ENCODE measurements at places on chromosomes 1 and 21.
A peak's percentile ranks its signal among the peaks of the same experiment; 100 is the strongest.

DNA sequence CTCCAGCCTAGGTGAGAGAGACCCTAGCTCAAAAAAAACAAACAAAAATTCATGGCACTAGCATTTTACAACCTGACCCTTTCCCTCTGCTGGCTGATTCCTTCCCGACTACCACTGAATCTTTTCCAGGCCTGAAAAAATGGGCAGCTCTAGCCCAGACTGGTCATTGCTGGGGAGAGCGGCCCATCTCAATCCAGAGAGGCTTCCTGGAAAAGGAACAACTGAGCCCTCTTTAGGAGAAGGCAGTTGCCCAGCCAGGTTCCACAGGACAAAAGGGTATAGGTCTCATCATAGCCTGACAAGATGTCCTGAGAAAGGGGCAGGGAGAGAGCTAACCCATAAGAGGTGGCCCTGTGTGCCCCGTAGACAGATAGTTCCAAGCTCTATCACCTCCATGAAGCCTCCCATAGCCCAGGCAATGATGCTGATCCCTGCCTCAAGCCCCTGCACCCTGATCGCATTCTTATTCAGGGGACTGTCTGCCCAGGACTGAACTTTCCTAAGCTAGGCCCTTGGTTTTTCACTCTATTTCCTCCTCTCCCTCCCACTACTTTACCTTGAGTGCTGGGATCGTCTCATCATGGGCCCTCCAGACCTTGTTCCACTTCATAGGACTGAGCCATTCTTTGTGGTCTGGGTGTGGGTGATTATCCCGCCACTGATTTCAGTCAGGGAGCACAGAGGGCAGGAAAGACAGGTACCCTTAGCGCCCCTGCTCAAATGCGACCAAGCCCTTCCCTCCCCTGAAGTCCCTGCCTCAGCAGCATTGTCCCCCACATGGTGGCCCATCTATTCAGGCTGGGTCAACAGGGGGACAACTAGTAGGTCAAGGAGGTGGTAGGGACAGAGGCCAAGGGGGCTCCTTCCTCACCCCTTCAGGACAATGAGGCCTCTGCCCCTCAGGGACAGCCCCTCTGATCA lies 18.2 kb downstream of the RHBG start:
- no peak for DNase-seq

DNA sequence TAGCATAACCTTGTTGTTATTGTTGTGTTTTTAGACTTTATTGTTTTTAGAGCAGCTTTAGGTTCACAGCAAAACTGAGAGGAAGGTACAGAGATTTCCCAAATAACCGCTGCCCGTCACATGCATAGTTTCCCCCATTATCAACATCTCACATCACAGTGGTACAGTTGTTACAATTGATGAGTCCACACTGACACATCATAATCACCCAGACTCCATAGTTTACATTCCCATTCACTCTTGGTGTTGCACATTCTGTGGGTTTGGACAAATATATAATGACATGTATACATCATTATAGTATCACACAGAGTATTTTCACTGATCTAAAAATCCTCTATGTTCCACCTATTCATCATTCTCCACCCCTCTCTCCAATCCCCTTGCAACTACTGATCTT lies 25.9 kb upstream of the TOR3A start:
- no peak for DNase-seq

GRCh38 chr1:32960819-32961355 lies 3.7 kb downstream of the RNF19B start:
- DNase-seq = no peak

- no peak for DNase-seq
Observed at GRCh38 chr21:44253832-44254710, 7.6 kb downstream of the DNMT3L start.

- DNase-seq = no peak
Observed at GRCh38 chr1:34900775-34901502, 28.5 kb downstream of the DLGAP3 start.

DNA sequence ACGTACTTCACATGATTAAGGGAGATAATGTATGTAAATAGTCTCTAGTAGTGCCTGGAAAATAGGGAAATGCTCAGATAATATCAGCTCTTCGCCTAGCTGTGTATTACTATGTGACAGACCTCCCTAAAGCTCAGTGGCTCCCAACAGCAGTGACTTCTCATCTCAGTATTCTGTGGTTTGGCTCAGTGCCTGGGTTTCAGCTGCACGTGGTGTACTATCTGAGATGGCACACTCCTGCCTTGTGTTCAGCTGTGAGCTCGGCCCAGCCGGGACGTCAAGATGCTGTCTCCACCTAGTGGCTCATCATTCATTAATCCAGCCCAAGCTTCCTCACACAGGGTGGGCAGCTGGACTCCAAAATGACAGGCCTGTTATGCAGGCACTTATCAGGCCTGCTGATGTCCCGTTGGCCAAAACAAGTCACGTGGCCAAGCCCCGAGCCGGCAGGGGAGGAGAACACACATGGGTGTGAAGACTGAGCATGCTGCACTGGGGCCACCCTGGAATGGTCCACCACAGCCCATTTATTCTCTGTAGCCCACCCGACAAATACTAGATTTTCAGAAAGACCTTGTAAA lies 17.8 kb downstream of the SLFNL1 start:
- DNase-seq = peak; percentile 81

GRCh38 chr1:223153177-223154119 lies 10.4 kb upstream of the TLR5 start:
- no peak for DNase-seq

DNA sequence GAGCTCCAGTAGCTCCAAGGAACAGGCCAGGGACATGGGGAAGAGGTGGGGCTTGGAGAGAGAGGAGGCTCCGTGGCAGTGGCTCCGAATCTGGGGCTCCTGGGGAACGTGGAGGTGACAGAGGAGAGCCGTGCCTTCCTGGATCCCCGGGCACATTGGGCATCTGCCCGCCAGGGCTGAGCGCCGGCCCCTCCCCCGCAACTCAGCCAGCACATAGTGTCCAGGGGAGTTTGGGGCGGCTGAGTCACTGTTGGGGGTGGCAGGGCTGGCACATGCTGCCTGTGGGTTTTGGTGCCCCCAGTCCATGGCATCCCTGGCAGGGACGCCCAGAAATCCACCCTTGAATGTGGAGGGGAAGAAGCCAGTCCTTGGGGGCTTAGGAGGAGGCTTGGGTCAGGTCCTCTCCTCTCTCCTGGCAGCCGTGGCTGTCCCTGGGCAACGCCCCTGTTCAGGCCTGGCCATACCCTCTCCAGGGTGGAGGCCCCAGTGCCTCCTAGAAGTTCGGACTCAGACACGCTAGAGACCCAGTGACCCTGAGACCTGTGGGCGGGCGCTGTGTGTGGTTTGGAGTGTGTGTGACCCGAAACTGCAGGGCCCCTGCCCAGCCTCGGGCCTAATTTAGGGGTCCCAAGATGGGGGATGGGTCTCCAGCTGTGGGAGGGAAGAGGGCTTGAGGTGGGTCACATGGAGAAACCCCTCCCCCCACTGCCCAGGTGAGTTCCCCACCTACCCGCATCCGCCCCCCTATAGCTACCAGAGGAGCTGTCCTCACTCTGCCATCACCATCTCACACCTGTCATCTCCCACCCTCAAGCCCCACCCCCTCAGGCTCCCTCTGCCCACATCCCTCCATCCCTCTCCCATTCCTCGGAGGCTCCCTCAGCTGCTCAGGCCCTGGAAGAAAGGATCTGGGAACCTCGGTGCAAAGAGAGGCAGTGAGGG lies 1.6 kb downstream of the HSPB7 start:
- no peak for DNase-seq

GRCh38 chr1:223285452-223285851 lies 78.5 kb downstream of the SUSD4 start:
- no peak for DNase-seq

DNA sequence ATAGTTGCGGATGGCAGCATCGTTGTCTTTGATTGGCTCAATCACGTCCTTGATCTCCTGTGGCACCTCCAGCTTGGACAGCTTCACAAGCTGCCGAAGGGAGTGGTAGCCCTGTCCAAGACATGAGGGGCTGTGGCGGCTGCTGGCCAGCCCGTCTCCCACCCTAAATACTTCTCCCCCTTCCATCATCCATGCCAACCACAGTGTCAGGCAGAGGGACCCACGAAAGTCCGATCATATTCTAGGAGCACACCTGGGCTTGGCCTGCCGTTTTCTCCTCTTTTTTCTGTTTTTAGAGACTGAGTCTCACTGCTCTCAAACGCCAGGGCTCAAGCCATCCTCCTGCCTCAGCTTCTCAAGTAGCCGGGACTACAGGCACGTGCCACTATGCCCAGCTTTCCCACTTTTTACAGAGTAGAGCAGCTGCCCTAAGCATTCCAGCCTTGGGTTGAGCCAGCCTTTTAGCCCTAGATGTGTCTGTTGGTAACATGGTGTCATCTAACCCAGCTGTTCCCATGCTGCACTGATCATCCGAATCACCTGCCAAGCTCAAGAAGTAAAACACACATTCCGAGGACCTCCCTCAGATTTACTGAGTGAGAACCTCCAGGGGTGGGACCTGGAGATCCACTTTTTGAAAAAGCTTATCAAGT lies 10.4 kb downstream of the MTHFR start:
- DNase-seq = no peak

- no peak for DNase-seq
Observed at GRCh38 chr1:9891207-9891606, 18.9 kb downstream of the CTNNBIP1 start.

- DNase-seq = no peak
Observed at GRCh38 chr1:198922638-198923430, 284.0 kb downstream of the PTPRC start.

DNA sequence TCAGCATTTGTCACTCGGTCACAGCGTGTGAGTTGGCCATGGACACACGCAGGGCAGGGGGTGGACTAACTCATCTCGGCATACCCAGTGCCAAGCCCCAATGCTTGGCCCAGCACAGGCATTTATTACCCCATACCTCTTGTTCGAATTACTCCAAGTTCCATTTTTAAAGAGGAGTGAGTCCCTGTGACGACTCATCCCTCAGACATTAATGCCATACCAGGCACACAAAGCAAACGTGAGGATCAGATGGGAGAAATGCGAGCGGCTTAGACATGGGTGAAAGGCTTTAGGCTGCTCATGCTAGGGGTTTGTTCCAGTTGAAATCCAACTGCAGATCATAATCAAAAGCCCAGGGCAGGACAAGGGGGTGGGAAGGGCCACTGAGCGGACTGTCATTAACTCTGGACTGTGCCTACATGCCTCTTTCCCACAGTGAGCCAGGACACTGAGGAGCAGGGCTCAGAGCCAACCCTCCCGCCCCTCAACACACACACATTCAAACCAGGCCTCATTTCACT lies 118.5 kb upstream of the NGF start:
- DNase-seq = no peak

DNA sequence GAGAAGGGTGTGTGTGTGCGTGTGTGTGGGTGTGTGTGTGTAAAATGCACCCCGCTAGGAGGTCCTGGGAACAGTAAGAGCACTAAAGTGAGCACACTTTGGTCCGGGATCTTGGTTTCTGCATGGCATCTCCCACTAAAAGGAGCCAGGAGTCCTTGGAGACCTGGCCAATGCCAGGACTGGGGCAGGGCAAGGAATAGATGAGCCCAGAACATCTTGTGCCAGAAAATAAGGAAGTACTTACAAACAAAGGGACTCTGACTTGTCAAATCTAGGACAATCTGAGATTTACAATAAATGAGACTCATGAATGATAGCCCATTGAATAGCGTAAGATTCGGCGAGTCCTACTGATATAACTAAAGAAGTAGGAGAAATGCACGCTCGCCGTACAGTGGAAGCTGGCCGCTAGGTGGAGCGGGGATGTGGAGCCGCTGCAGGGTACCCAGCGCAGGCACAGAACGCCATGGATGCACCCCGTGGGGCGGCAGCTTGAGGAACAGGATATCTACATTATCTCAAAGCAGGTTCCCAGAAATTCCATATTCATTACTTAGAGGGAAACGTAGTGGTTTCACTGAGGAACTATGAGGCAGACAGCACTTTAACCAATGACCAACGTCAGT lies 7.1 kb downstream of the SLC37A1 start:
- no peak for DNase-seq

DNA sequence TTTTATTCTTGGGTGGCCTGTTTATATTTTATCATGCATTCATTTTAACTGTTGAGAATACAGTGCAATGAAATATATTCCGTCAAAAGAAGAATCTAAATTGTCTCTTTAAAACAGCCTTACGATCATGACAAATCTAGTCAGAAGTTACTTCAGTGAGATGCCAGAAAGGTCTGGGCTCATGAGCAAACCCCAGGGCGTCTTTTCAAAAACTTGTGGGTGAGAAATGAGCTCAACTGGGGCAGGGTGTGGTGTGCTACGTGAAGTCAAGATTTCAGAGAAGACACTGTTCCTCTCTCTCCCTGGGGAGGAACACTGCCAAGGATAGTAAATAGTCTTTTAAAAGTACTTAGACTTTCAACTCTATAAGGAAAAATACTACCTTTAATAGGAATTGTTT lies 13.4 kb upstream of the UAP1 start:
- DNase-seq = no peak

GRCh38 chr1:172700556-172700955 lies 41.7 kb downstream of the FASLG start:
- DNase-seq = no peak

DNA sequence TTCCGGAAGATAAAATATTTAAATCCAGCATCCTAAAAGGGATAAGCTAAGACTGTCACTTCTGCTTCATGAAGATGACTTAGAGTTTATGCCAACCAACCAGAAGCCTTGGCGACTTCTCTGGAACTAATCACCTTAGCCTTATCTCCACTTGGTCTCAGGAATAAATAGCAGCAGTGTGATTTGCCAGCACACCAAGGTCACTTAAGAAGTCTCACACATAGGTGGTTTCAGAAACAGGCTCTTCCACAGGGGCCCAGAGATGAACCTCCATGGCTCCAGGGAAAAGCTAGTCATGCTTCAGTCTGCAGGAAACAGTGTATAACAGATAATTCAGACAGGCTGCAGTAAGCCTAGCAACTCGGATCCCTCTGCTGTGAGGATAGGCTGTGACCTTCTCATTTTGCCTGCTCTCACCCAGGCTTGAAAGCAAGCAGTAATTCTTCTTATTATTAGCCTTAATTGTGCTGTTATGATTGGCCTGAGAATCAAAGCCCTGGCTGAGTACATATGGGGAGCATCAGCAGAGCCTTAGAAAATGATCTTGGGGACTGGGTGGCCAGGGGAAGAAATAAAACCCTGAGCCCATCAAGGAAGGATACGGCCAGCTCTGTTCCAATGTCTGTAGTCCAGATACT lies 84.7 kb downstream of the WLS start:
- DNase-seq = no peak

GRCh38 chr1:246613096-246613758 lies 47.0 kb downstream of the CNST start:
- no peak for DNase-seq

GRCh38 chr1:198499588-198499987 lies 40.9 kb downstream of the ATP6V1G3 start:
- DNase-seq = no peak

GRCh38 chr1:8554956-8555534 lies 237.1 kb downstream of the SLC45A1 start:
- DNase-seq = no peak
